ENCODE measurements at places on chromosomes 1 and 21. TPM values are rescaled to one million over a fixed set of nuclear protein-coding genes. Genes with fewer than 3 reads are reported as not detected.

FAM177B gene
- 8.5 TPM for total RNA-seq

GRCh38 chr1:205692423-205692822, 12.1 kb upstream of the SLC45A3 start:
- no peak for DNase-seq

PAX7 gene
- not detected for total RNA-seq

- no peak for DNase-seq
Observed at GRCh38 chr1:202908998-202909397, 18.0 kb downstream of the KLHL12 start.

GPATCH4 gene
- total RNA-seq, result 31.3 TPM

C1orf105 gene
- not detected for total RNA-seq

PRKACB gene
- 149 TPM for total RNA-seq

LCE2D gene
- not detected for total RNA-seq

CFAP57 gene
- 0.66 TPM for total RNA-seq

LDLRAD1 gene
- 0.24 TPM for total RNA-seq

DNA sequence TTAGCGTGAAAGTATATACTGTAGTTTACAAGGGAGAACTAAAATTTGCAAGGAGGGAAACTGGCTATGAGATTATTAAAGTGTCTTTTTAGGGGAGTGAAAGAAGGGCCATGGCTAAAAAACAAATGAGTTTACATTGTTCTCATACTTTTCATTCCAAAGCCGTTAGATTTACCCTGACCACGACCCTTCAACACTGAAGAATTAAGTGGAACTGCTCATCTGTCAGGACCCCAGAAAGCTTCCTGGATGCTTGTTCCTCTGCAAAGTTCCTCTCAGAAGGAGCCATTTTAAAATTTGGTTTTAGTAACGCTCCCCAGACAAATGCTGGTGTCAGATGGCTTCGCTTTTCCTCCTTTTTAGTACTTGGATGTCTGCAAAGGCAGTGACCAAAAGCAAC, 82.7 kb upstream of the ZBTB18 start:
- no peak for DNase-seq

DNA sequence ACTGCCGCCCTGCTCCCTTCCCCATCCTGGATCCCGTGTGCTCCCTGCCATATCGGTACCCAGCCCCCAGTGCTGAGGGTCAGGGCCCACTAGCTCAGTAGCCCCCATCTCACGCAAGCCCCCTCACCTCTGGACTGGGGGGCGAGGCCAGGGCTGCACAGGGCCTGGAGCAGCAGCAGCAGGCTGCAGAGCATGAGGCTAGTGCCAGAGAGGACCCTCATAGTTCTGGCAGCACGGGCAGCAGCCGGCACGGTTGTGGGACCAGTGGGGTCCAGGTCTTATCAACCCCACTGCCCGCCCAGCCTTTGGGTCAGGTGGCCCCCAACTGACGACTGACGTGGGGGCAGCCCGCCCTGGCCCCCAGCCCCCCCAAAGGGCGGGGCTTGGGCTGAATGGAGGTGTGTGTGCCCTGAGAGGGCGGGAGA, at the start of gene MATN1:
Gene MATN1 (minus strand): TSS at position 255 of the 425 bp plus-strand sequence. CDS start 34 bp downstream, at position 221.
- no peak for DNase-seq

DNA sequence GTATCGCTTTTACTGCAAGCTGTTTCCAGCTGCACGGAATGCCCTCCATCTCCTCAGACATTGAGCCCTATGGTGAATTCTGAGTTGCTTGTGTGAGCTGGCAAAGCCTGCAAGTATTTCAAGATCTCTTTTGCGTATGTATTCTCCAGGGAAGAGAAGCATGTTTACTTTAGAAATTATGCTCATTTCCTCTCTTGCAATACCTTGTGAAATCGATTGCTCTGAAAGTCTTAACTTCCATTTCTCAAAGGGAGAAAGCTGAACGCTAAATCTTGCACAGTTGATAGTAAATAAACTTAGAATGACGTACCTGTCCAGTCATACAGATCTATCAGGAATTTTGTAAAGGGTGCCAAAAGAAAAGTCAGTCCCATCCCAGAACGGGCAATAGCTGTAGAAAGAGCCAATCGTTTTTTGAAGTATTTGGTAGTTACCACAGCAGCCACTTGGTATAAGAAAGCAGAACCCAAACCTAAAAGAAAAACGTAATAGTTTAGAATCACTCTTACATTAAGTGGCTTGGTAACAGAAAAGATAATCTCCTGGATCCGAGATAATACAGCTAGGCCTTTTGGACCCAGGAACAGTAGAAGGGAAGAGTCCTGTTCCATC, 10.0 kb downstream of the SLC16A4 start:
- no peak for DNase-seq

Measured in colonic mucosa (tissue), 4 donors.